ENCODE measurements at places on chromosomes 1 and 21.

- no peak for ATAC-seq
Measured at GRCh38 chr1:147497826-147498225, 43.5 kb upstream of the BCL9 start.

DNA sequence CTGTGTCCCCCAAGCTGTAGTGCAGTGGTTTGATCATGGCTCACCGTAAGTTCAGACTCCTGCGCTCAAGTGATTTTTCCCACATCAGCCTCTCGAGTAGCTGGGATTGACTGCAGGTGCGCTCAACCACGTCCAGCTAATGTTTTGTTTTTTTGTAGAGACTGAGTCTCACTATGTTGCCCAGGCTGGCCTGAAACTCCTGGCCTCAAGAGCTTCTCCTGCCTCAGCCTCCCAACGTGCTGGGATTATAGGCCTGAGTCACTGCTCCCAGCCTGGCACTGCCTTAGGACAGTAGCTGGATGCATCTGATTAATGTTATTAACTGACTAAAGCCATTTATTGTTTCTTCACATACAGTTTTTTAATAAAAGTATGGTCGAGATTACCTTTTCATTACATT lies 40.2 kb downstream of the RNF11 start:
- no peak for ATAC-seq

GRCh38 chr1:231971397-231972110 lies 345.0 kb downstream of the DISC1 start:
- ATAC-seq, result no peak

DNA sequence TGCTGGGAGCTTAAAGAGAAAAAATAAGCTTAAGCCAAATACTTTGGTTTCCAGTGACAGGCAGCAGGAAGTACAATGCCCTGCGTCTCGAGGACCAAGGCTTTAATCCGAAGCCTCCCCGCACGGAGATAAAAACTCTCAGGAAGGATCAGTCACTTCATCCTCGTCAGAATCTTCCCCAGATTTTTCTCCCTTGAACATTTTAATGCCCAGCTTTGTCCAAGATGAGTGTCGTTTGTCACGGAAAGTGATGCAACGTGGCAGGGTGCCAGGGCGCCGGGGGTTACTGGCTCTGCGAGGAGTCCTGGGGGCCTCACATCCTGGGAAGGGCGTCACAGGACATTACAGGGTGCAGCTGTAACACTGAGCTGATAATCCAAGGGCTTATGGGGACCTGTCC lies 25.2 kb upstream of the PCBP3 start:
- ATAC-seq, result no peak

DNA sequence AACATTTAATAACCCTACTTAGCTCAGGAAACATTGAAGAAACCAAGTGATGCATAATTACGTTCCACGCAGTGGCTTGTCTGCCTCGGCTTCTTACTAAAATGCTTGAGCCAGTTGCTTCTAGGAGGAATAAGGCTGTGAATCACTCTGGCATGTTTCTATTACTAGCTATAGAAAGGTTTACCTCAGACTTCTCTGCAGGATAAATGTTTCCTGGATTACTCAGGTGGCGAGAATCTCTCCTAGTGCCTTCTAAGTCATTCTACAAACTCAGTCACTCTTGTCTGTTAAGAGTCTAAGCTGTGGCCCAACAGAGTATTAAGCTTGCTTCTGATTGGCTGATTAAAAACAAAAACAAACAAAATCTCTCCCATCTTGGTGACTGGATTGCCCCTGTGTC lies 92.0 kb upstream of the RALGPS2 start:
- no peak for ATAC-seq

DNA sequence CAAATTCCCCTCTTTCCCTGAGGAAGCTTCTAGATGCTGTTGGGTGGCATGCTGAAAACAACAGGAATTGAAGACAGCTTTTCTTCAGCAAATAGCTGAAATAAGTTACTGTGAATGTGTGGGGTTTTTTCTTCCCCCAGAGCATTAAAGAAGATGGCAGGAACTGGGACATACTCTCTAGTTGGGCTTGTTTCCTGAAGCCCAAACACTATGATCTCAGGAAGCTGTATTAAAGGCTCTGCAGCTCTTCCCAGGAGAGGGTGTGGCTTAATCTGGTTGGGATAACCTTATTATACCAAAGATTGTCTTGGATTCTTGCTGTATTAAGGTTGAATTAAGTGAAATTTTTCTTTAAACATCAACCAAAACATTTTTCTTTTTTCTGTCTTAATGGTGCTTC lies 64.9 kb upstream of the LMO4 start:
- no peak for ATAC-seq

DNA sequence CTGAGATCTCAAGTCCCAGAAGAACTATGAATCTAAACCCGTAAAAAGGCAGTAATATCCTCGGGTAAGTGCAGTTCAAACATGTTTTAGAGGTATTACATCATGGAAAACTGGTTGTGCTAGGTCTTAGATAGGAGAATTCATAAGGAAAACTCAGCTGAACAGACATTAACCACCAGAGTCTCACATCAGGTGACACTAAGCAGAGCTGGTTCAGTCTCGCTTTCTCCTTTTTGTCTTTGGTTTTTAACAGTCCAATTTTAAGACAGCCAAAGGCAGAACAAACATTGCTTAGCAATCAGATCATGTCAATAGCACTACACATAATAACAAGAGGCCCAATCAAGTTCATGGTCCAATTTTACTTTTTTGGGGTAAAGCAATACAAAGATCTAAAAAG lies 63.1 kb upstream of the MUTYH start:
- ATAC-seq, result no peak

GRCh38 chr1:107141491-107142126 lies 770 bp downstream of the NTNG1 start:
- ATAC-seq, result no peak

DNA sequence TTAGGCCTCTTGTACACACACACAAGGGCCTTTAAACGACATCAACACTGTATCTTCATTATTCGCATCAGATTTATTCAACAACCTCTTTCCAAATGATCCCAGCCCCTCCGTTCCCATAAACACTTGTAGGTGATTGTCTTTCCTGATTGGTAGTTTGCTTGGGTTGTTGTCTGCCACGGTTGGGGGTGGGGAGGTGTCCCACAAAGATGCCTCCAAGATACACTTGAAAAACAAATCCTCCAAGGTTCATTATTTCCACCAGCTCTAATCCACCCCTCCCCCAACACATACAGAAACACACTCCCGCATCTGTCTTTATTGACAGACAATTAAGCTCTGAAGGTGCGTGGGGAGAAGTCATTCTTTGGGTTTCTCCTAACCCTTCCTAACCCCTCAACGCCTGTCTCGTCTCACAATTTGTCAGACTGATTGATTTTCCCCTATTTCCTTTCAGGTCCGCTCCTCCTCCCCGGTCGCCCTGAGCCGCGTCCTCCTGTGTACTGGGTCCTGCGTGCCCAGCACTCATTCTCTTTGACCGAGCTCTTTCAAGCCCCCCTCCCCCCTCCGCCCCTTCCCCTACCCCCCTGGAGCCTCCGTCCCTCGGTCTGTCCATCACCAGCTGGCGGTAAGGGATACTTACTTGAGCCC lies 1.4 kb downstream of the WDR26 start:
- no peak for ATAC-seq

DNA sequence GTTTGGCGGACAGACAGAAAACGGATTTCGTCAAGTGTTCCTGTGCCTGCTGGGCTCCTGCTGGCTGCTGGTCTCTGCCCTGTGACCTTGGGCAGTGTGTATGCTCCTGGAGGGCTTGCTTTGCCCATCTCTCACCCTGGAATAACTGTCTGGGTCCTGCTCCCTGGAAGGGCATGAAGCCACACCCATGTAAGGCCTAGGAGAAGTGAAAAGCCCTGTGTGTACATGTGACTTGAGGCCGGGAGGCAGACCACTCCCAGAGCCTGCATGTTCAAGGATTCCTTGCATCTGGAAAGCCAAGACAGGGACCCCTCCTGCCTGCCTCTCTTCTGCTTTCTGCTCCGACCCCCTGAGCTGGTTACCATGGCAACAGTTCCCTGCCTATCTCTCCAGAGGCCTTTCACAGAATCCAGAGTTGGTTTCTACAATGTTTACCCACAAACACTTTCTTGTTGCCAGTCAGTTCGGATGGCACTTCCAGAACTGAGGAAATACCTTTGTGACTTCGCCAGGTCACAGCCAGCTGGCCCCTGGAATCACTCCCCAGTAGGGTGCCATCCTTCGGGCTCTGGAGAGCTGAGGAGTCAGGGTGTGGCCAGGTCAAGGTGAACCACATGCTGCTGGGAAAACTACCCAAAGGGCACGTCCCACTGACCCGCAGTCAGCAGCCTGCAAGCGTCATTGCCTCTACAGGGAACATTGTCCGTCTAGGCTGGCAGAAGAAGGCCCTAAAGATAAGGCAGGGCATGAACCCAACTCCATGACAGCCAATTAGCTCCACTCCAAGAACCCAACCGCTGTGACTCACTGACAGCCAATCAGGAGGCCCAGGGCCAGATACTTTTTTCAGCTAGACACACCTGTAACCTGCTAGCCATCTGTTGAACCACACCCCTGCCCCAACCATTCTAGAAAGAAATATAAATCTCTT lies 14.7 kb upstream of the GPR37L1 start:
- ATAC-seq, result no peak

DNA sequence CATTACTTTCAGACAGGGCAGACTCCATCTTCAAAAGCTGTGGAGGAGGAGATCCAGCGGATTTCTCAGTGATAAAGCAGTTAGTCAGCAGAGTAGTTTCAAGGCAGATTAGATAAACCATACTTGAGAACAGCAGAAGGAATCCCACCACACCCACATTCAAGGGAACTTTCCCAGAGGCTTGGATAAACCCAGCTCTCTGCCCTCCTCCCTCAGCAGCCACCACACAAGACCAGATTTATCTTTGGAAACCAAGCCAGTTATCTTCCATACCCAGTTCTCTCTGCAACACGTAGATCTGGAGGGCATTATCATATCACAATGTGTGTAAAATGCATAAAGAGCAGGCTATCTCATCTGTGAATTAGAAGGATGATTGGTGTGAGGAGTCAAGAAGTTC lies 40.2 kb downstream of the GFI1 start:
- ATAC-seq, result no peak

DNA sequence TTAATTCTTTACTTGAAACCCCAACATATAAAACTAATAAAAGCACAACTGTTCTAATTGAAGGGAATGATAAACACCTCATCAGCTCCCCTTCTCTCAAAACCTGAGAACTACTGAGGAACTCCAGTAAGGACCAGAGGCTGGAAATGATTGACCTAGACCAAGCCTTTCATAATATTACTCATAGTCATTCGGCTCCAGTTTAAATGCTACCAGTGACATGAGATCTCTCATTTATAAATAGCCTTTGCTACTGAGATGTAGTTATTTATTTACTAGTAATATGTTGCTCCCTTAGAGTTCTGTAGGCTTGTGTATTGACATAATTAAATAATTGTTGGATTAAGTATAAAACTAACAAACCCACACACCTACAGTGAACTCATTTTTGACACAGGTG lies 209.8 kb upstream of the PRMT6 start:
- ATAC-seq, result no peak

DNA sequence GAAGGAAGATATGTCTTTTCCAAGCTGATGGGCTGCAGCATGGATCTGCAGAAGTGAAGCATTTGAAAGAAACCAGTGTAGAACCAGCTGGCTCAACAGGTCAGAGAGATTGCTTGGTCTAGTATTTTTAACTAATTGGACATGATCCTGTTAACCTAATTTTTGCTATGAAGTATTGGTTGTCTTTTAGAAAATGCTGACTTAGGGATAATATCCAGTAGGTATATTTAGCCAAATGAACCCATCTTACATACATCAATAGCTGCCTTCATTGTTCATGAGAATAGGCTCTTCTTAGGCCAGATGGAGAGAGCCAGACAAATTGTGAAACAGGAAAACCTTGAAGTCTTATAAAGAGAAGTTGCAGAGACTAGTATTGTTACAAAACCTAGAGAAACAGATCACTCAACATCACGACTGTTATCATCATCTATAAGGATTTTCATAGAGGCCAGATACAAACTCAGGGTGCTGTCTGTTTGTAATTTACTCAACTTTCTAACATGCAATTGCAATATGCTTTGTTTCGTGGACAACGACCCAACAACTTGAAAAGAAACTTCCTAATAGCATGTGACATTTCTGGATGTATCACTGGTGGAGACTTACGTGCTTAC lies 148.2 kb downstream of the DISC1 start:
- no peak for ATAC-seq

- no peak for ATAC-seq
Measured at GRCh38 chr1:22111620-22112019, 31.3 kb downstream of the WNT4 start.

GRCh38 chr1:202616355-202616915 lies 93.8 kb downstream of the SYT2 start:
- no peak for ATAC-seq

DNA sequence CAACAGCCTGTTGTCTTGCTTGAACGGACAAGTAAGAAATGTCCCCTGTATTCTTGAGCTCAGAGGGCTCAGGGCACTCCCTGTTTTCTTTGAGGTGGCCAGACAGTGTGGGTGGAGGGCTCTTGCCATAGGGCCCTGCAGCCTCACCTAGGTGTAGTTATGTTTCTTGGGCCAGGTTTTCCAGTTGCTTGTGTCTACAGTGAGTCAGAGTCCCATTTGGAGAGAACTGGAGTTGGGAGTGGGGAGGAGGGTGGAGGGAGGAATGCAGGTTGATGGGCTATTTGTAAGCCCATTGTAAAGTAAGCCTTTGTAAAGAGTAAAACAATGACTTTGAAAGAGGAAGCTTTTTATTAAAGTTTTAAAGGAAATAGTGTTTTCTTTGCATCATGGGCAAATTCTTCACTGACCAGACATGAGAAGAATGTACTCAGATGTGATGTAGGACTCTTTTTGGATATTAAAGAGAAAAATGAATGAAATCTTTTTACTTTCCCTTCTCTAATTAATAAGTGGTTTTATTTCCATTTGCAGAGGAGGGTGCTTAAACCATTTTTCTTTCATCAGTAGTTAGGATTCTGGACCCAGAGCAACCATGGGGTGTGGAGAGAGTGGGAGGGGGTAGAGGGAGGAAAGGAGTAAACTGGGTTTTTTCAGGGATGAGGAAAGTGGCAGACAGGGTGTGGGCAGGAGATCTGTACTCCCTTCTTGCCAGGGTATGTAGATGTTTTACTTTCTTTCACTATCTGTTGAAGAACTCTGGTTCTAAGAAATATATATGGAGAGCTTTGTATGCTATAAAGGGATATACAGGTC lies 45.1 kb upstream of the MACF1 start:
- ATAC-seq, result no peak

DNA sequence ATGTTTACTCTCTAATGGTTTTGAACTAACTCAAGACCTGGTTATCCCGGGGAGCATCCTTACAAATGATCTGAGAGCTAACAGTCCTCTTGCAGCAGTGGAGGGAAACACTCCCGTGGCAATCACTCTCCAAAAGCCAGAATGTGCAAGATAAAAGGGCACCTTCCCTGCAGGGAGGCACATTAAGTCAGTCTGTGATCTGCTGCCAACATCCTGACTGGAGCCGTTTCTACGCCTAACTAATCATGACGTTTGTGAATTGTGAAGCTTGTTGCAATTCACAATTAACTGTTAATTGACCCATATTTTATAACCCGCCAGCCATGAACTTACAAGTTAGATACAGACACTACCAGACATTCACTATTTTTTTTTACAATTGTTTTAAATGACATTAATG lies 52.1 kb upstream of the LGALS8 start:
- no peak for ATAC-seq

- ATAC-seq, result no peak
Measured at GRCh38 chr1:165389609-165390008, 33.1 kb upstream of the LMX1A start.

- no peak for ATAC-seq
Measured at GRCh38 chr1:29052941-29053340, 70.8 kb downstream of the TMEM200B start.

- ATAC-seq, result no peak
Measured at GRCh38 chr1:53577761-53578100, 118.5 kb downstream of the DMRTB1 start.

All from activated CD4-positive, CD25-positive, alpha-beta regulatory T cell treated with anti-CD3 and anti-CD28 coated beads, Interleukin-2, amount 50 U/mL, for 24 hours (primary cell).